ENCODE measurements at places on chromosomes 3 and 15.

- DNase-seq = no peak
These were observed 24.5 kb downstream of the LPP start for GRCh38 chr3:188178293-188178936.

DNA sequence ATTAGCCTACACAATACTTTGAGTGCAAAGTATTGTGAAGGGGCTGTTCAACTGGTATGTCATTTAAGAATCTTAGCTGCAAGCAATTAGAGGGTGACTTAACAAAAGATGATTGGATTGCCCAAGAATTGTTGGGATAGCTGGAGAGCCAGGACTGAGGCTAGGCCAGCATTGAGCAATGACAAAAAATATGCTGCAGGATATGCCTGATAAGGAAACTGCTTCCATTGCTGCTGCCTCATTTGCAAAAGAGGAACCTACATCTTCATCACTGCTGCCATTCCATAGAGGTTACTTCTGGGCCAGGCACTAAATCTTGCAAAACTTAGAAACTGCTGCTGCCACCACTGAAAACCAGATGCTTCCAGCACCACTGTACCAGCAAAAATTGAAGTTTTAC lies 108.0 kb upstream of the TBC1D5 start:
- peak; percentile 41 for DNase-seq

- no peak for DNase-seq
These were observed 111.4 kb upstream of the TOPAZ1 start for GRCh38 chr3:44130249-44130648.

DNA sequence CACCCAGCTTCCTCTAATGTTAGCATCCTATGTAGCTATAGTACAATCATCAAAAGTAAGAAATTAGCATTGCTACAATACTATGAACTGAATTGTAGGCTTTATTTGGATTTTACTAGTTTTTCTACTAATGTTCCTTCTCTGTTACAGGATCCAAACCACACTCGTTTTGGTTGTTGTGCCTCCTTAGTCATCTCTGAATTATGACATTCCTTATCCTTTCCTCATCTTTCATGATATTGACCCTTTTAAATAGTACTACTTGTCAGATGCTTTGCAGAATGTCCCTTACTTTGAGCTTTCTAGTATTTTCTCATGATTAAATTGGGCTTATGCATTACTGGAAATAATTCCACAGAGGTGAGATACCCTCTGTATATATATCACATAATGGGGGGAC lies 265.4 kb downstream of the VPS13C start:
- DNase-seq = no peak

GRCh38 chr15:69939513-69940440 lies 157.9 kb downstream of the TLE3 start:
- DNase-seq = no peak

DNA sequence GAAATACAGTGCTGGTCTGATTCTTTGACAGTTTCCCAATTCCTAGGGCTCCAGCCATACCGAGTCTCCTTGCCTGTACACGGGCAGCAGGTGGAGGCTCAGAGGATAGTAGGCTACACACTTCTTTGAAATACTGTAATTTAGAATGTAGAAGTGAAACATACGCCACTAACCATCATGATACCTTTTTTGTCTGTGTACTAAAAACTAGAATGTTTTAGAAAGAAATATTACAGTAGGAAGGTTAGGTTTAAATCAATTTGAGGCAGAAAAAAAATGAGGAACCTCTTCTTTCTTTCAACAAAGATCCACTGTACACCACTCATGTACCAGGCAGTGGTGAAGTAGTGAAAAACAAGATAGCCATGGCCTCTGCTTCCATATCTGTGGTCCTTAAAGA lies 354.7 kb downstream of the MCTP2 start:
- DNase-seq = no peak

DNA sequence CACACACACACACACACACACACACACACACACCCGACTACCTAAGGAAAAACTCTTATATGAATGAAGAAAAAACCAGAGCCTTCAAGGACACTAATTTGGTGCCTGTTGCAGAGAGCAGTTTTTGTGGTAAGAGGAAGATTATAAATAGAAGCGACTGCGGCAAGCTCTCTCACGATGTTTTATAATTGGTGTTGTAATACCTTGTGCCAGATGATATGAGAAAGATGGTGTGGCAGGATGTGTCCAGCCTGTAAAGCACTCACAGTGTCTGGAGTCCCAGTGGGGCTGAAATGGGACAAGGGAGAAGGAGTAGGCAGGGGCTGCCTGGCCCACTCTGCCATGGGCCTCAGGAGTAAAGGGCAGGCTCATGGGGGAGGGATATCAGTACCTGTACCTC lies 839.9 kb downstream of the AGBL1 start:
- DNase-seq = no peak

GRCh38 chr3:127865941-127866340 lies 43.6 kb upstream of the MGLL start:
- peak; percentile 48 for DNase-seq

DNA sequence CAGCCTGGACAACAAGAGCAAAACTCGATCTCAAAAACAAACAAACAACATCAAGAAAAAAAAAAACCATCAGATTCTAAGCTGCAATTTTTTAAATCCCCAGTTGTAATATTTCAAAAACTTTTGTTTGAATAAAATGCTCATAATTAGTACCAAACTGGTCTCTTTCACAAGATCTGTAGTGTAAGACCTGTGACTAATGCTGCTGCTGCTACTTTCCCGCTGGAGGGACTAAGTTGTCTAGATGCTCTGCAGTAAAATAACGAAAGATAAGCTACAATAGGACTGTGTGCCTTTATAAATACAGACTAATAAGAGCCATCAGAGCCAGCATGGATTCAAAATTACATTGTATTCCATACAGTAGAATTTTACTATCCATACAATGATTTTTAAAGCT lies 45.4 kb downstream of the TM4SF4 start:
- no peak for DNase-seq

GRCh38 chr3:156687023-156687422 lies 12.6 kb downstream of the TIPARP start:
- no peak for DNase-seq

- no peak for DNase-seq
These were observed 8.6 kb downstream of the KLHL25 start for GRCh38 chr15:85785887-85786780.

DNA sequence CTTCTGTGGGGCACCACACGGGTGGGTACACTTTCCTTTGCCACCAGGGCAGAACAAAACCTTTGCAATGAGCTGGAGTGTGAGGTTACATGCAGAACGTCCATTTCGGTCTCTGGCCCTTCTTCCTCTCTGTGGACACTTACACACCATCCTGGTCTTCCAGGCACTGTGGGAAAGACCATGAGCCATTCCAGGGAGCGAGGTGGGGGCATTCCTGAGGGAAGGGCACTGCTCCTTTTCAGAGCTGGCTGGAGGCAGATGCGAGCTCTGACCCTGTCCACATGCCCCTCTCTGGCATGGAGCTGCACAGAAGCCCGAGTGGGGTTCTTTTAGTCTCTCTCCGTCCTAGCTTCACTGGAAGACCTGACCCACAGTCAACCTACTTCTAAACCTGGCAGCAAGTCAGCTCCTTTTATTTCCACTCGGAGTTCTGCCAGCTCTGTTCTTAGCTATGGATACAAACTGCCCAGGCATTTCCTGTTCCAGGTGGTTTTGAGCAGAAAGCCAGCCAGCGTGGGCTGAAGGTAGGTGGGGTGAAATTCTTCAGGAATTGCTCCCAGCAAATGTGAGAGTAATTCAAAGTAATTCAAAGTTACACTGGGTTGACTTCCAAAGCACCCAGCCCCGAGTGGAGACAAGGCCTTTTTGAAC lies 281.4 kb downstream of the ADAMTS17 start:
- DNase-seq = no peak

- DNase-seq = peak; percentile 75
These were observed 539 bp upstream of the LAMB2 start for GRCh38 chr3:49133226-49133951.

DNA sequence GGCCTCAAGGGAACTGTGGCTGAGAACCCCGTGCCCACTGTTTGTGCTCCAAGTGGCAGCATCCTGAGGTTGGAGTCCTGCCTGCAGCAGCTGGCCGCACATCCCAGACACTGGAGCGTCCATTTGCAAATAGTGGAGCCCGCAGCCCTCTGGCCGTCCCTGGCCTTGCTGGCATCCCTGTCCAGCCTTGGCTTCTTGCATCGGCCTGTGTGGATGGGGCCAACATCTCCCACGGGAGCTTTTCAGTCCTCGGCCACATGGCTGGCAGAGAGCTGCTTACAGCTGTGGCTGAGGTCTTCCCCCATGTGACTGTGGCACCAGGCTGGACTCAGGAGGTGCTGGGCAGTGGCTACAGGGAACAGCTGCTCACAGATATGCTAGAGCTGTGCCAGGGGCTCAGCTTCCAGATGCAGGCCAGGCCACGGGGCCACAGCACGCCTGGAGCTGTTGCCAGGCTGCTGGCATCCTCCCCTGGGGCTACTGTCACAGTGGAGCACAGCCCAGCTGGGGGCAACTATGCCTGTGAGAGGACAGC lies 71.2 kb downstream of the FAM43A start:
- DNase-seq = no peak

- DNase-seq = no peak
These were observed 47.2 kb upstream of the SLC6A11 start for GRCh38 chr3:10768708-10769394.

- no peak for DNase-seq
These were observed 32.8 kb downstream of the SETMAR start for GRCh38 chr3:4335840-4336562.

Data from suppressor macrophage (primary cell).